NCI-H2171 treated with DMSO at 0.1 percent for 48 hours (cell line): ENCODE measurements at places on chromosomes 1 and 21.

GRCh38 chr1:30380625-30380984, 342.8 kb downstream of the MATN1 start:
- DNase-seq, result no peak

GRCh38 chr1:106498238-106498637, 558.2 kb upstream of the PRMT6 start:
- no peak for DNase-seq

DNA sequence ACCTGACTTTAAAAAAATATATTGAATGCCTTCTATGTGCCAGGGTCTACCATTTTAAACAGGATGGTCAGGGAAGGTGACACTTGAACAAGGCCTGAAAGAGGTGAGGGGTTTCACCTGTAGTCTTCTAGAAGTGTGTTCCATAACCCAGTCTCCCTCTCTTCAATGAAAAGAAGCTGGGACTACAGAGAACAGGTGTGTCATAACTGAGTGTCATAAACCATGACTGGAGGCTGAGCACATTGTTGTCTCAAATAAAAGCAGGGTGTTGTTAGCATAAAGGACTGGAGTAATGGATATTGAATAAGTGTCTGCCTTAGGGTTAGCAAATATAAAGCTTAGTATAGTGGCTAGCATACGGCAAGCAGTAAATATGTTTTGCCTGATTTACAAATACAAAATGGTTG, 65.4 kb downstream of the SYDE2 start:
- no peak for DNase-seq

- no peak for DNase-seq
Measured at GRCh38 chr1:11920239-11920903, 5.9 kb downstream of the KIAA2013 start.

GRCh38 chr1:200099040-200099439, 71.5 kb downstream of the NR5A2 start:
- DNase-seq, result no peak

DNA sequence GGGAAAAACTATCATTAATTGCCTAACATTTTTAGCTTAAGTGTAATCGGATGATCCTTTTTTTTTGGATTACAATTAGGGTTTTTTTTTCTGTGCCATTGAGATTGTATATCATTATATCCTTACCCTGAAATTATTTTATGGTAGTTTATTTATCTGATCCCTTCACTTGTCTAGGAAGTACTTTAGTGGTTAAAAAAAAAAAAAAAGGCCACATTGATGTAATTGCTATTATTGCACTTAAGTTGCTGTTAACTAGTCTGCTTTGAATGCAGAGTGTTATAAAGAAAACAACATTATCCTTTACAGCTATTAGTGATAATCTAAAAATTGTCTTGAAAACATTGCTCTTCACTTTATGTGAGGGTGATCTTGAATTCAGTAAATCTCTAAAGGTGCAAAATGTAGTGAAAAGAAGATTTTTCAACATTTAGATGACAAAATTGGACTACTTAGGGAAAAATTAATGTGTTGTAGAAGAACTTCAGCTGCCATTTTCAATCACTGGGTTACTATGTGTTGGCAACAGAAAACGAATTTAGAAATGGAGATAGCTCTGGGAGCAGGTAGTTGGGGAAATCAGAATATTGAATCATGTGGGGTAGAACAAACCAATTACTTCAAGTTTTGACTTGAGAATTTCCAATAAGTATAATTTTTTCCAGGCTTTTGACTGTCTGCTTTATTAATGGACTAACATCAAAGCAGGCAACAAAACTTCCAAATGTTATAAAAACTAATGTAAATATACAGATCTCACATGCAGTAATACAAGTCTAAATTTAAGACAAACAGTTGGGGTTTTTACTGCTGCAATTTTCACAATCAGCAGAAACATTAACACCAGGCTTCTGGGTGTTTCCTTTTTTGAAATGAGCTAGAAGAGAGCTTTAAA, 5.0 kb downstream of the ADGRL2 start:
- DNase-seq, result no peak

GRCh38 chr1:169106921-169107602, 572 bp downstream of the ATP1B1 start:
- DNase-seq, result peak; percentile 53

DNA sequence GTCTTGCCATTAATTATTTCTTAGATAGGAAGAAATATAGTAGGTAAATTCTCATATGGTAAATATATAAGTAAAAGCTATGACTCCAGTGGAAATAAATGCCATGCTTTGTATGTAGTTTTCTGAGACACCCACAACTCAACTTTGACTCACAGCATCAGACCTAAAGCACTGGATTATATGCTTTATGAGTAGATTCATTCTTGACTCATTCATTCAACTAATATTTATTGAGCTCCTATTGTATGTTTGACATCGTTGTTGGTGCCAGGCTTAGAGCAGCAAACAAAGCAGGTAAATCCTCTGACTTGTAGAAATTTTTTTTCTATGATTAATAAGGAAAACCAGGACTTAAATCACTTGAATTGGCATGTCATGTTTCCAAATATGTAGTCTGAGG, 211.4 kb downstream of the PTPRC start:
- no peak for DNase-seq

GRCh38 chr1:24248859-24249258, 61.8 kb upstream of the IFNLR1 start:
- DNase-seq, result peak; percentile 4

GRCh38 chr1:68230901-68231626, 1.3 kb downstream of the WLS start:
- DNase-seq, result no peak

- no peak for DNase-seq
Measured at GRCh38 chr1:180184041-180184440, 29.4 kb downstream of the QSOX1 start.

DNA sequence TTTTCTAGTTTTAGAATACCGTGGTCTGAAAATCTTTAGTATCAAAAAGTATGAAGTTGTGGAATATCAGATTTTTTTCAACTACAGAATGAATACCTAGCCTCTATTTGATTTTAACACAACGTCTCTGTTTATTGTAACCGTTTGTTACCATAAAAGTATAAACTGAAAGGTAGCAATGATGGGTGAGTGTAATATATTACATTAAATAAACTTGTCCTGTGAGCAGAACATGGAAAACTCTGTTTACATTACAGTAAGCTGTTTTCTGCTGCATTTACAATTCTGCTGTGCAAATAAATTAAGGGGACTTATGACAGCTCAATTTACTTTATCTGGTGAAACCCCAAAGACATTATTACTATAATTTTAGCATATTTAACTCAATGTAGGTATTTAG, 62.5 kb downstream of the CHRM3 start:
- no peak for DNase-seq

- no peak for DNase-seq
Measured at GRCh38 chr21:37582590-37582989, 216.0 kb downstream of the DYRK1A start.

DNA sequence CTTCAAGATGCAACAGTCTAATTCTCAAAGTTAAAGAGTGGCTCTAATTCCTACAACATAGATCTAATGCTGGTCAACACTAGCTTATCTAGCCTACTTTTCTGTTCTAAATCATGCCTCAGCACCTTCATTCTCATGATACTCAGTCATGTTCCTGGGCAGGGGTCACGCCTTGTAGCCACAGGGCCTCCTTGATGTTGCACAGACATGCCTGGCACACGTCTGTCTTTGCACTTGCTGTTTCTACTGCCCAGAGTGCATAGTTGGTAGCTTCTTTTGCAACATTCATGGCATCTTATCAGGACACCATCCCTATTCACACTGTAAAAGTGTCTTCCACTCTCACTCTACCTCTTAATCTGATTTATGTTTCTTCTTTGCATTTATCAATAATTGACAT, 76.6 kb downstream of the TBX15 start:
- DNase-seq, result no peak

DNA sequence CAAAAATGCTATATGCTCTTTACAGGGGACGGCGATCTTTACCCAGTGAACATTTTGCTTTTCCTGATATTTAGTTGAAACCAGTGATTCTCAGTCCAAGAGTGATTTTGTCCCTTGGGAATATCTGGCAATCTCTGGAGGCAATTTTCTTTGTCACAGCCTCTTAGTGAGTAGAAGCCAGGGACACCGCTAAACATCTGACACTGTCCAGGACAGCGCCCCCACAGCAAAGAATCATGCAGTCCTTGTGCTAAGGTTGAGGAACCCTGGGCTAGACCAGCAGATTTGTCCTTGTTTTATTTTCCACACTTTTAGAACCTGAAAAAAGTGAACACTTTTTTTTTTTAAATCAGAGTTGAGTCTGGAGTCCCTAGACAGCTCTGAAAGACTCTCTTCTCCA, 13.1 kb downstream of the EVA1C start:
- no peak for DNase-seq

- DNase-seq, result no peak
Measured at GRCh38 chr1:183734543-183735036, 70.3 kb upstream of the RGL1 start.

- DNase-seq, result no peak
Measured at GRCh38 chr21:22314963-22315362, 1316.8 kb downstream of the NCAM2 start.

- no peak for DNase-seq
Measured at GRCh38 chr1:225865514-225865913, 16.7 kb downstream of the TMEM63A start.

GRCh38 chr1:61864489-61864888, 122.2 kb downstream of the PATJ start:
- DNase-seq, result peak; percentile 85

- DNase-seq, result no peak
Measured at GRCh38 chr1:206766251-206766856, 4.2 kb upstream of the IL19 start.

GRCh38 chr1:172405912-172406311, 14.6 kb upstream of the C1orf105 start:
- DNase-seq, result no peak

DNA sequence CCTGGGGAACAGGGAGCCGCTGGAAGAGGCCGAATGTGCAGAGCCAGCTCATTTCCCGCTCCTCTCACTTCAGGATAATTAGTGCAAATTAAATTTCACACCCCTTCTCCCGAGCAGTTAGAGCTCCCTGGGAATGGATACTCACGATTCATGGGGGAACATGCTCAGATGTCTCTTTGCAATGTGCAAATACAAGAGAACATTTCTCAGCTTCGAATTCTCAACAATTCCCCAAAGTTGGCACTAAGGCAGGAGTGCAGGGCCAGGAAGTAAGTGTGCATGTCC, 54.9 kb downstream of the CAMK2N1 start:
- no peak for DNase-seq

- DNase-seq, result peak; percentile 4
Measured at GRCh38 chr1:187491082-187491720, 662.5 kb downstream of the PLA2G4A start.

DNA sequence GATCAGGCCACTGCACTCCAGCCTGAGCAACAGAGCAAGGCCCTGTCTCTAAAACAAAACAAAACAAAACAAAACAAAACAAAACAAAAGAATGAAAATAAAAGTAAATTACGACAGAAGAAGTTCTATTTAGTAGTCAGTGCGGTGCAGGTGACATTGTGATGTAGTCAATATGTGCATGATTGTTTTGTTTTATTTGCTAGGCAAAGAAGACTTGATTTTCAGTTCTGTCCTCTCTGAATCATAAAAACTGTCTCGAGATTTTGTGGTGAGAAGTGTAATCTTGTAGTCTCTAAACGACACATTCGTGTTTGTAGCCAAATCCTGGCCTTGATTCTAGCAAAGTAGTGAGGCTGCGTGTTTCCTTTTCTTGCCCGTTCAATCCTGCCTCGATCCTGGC, 23.5 kb downstream of the PEX14 start:
- no peak for DNase-seq

DNA sequence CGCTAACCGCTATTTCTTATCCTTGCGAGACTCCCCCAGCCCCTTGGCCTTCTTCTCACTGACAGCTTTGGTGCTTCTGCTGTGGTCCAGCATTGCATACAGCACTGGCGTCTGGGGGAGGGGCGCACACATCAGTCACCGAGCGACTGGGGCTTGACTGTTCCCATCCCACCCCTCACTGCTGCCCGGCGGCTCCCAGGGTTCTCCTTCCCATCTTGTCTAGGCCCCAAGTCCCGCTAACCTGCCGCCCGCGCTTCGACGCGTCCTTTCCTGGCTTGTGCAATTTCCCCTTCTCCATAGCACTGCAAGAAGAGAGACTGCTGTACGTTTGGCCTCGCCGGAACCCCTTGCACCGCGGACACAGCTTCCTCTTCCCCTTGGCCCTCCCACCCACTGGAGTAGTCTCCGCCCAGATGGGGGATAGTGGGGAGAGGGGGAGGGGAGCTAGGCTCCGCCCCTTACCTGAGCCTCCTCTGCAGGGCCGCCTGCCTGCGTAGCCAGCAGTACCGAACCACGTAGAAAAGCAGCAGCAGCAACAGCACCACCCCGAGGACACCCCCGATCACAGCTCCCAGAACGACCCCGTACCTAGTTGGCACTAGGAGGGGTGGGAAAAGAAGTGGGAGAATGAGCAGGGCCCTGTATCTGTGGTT, 3.8 kb downstream of the MPZ start:
- DNase-seq, result peak; percentile 63

DNA sequence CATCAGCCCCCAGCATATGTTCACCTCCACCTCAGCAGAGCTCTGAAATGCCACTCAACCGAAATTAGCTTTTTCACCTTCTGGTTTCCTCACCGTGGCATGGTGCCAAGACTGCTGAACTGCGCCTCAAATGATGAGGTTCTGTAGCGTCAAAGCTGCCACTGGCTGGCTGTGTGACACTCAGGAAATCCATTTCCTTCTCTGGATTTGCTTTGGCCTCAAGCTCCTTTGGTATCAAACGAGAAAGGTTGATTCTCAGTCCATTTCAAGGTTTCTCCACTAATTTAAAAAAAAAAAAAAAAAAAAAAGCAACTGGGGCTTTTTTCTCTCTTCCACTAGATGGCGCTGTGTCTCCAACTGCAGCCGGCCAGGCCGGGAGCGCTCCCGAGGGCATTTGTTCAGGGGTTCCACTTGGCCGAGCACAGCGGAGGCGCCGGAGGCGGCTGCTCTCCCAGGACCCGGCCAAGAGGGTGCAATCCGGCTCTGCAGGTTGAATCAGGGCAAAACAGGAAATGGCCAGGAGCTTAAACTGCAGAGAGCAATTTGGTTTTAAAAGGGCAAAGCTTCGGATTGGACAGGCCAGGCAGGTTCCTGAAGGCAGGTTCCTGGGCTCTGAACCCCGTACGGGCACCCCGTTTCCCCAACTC, 26.5 kb upstream of the PLA2G2C start:
- DNase-seq, result peak; percentile 94

DNA sequence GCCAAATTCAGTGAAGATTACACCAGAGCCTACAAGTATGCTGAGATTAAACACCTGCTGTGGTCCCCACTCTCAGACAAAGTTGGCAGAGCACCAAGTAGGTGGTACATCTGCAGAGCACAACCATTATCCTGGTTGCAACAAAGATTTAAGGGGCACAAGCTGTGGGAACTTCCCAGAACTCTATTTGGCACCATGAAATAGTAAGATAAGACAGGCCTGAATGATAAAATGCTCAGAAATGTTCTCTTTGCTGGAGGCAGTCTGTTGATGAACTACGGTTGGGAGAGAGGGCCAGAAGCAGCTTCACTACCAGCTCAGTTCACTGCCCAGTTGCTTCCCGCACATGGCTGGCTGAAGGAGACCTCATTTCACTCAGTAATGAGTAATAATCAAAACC, 19.9 kb downstream of the RPL5 start:
- DNase-seq, result peak; percentile 64

- DNase-seq, result no peak
Measured at GRCh38 chr21:42061195-42061985, 9.7 kb upstream of the UMODL1 start.

- no peak for DNase-seq
Measured at GRCh38 chr1:168293356-168293755, 12.7 kb downstream of the TBX19 start.
